Myometrial cell (primary cell): ENCODE measurements at places on chromosomes 16 and 17. TPM values are rescaled to one million over a fixed set of nuclear protein-coding genes. Genes with fewer than 3 reads are reported as not detected.

HSD11B2 gene
- total RNA-seq, result not detected in 2 replicates

MMP2 gene
- total RNA-seq, result 147 and 154 TPM in 2 replicates

VMO1 gene
- total RNA-seq, result not detected in 2 replicates

HOXB13 gene
- not detected in 2 replicates for total RNA-seq

CX3CL1 gene
- 0.35 and 8.4 TPM in 2 replicates for total RNA-seq

PERCC1 gene
- total RNA-seq, result not detected in 2 replicates

RFNG gene
- total RNA-seq, result 63.3 and 67.2 TPM in 2 replicates

P2RX1 gene
- not detected in 2 replicates for total RNA-seq

FN3K gene
- total RNA-seq, result 0.35 and 2.9 TPM in 2 replicates

C17orf50 gene
- total RNA-seq, result not detected in 2 replicates

TMEM235 gene
- total RNA-seq, result not detected in 2 replicates

ST6GALNAC2 gene
- 1.7 and 4.6 TPM in 2 replicates for total RNA-seq

HP gene
- not detected in 2 replicates for total RNA-seq

CFAP119 gene
- 4.6 and 6.9 TPM in 2 replicates for total RNA-seq

DHRS7C gene
- not detected in 2 replicates for total RNA-seq

PPM1E gene
- total RNA-seq, result 0.18 and 0.86 TPM in 2 replicates

AIPL1 gene
- not detected in 2 replicates for total RNA-seq

TEKT5 gene
- total RNA-seq, result not detected in 2 replicates

NSF gene
- total RNA-seq, result 39.5 and 51.3 TPM in 2 replicates

ITGAL gene
- total RNA-seq, result not detected in 2 replicates

MED13 gene
- total RNA-seq, result 19.6 and 20.2 TPM in 2 replicates

SLC5A10 gene
- total RNA-seq, result not detected in 2 replicates

ZP2 gene
- total RNA-seq, result not detected in 2 replicates

TNFAIP1 gene
- 30.6 and 32.4 TPM in 2 replicates for total RNA-seq

GFOD2 gene
- 9.7 and 12.4 TPM in 2 replicates for total RNA-seq

OTOA gene
- total RNA-seq, result not detected in 2 replicates

ITGB4 gene
- total RNA-seq, result not detected in 2 replicates

CFAP20 gene
- 23.1 and 52.6 TPM in 2 replicates for total RNA-seq
